ENCODE measurements at places on chromosomes 5 and 9. TPM values are rescaled to one million over a fixed set of nuclear protein-coding genes. Genes with fewer than 3 reads are reported as not detected.
A peak's percentile ranks its signal among the peaks of the same experiment; 100 is the strongest.

- DNase-seq = no peak
Measured at GRCh38 chr5:143051244-143052058, 281.3 kb downstream of the ARHGAP26 start.

Gene DBH
- polyA plus RNA-seq = 0.72 TPM

Gene IFT74
- polyA plus RNA-seq = 12.2 TPM

DNA sequence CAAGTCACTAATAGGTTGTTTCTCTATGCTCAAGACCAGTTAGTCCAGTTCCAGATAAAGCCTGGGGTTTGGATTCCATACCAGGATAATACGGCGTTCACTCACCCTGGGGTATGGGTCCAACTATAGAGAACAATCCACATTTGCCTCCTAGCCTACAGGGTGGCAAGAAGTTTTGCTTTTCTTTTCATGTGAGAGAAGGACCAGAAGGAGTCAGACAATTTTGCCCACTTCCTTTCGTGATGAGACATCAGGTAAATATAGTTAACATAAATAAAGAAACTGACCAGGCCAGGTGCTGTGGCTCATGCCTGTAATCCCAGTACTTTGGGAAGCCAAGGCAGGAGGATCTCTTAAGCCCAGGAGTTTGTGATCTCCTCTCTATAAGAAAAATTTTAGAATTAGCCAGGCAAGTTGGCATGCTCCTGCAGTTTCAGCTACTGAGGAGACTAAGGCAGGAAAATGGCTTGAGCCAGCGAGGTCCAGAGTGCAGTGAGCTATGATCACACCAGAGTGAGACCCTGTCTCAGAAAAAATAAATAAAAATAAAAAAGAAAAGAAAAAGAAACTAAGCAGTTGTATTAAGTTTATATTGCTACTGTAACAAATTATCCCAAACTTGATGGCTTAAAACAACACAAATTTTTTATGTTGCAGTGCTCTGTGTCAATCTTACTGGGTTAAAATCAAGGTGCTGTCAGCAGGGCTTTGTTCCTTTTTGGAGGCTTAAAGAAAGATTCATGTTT, 7.5 kb upstream of the REEP5 start:
- DNase-seq = no peak

Gene EGFLAM
- polyA plus RNA-seq = 46.6 TPM

DNA sequence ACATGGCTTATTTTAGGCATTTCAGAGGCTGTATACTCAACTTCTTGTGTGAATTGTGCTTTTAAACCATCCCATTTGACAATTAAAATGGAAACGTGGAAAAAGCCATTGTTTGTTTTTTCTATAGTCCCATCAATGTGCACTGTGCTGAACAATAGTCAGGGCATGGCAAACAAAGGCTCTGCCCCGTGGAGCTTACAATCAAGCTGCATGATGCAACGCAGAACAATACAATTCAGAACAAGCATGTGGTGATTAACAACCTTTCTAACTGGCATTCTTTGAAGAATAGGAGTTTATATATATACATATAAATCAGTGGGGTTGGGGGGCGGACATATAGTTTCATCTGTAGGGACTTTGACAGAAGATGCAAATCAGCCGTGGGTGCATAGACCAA, 2125.4 kb upstream of the WWC1 start:
- no peak for DNase-seq

Gene TRAF1
- polyA plus RNA-seq = 4.3 TPM

Gene FAM163B
- polyA plus RNA-seq = 0.16 TPM

DNA sequence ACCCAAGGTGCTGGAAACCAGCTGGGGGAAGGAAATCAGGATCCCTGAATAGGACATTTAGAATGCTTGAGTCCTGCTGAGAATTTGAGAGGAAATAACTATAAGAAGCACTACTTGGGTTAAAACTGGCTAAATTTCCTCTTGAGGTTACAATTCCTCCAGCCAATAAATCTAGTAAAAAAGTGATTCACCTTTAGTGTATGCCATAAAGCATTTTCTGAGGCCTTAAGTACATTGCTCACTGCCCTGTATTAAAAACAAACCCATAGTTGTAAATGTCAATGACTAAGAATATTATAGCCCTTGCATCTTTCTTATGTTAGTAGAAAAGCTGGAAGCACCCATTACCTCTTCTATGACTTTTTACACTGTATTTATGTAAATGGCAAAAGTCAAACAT, 634.7 kb upstream of the ARRDC3 start:
- no peak for DNase-seq

- DNase-seq = no peak
Measured at GRCh38 chr5:1669276-1670155, 130.1 kb downstream of the MRPL36 start.

Gene SPINK7
- 0.23 TPM for polyA plus RNA-seq

DNA sequence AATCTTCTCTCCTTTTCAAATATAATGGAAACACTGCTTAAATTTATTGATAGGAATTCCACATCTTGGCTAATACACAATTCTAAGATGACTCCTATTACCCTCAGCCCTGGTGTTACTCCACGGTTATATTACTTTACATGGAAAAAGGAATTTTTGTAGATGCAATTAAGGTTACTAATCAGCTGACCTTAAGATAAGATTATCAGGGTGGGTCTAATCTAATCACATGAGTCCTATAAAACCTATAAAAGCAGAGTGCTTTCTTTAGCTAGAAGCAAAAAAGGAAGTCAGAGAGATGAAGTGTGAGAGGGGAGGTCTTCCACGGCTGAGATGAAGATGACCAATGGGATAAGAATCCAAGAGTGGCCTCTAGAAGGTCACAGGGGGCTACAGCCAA, 268.6 kb downstream of the PDE4D start:
- no peak for DNase-seq

- no peak for DNase-seq
Measured at GRCh38 chr5:61333321-61333953, 1.4 kb downstream of the ZSWIM6 start.

DNA sequence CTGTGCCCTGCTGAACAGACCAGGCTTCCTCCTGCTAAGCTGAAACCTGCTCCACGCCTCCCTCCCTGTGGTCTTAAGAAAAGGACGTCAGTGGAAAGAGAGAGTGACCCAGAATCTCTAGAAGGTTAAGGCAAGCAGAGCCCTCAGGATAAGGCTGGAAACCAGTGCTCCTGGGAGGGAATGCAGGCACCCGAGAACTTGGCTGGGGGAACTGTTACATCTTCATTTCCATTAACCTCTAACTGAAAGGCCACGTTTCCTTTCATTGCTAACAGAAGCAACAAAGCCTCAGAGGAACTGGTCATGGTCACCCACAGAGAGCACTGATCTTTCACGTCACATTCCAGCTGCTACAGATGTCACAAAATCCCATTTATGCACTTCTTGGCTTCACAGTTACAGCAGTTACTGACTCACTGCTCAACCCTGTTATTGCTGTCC, 26.1 kb upstream of the AKNA start:
- DNase-seq = no peak

GRCh38 chr5:119269061-119269944, 86.5 kb upstream of the TNFAIP8 start:
- no peak for DNase-seq

DNA sequence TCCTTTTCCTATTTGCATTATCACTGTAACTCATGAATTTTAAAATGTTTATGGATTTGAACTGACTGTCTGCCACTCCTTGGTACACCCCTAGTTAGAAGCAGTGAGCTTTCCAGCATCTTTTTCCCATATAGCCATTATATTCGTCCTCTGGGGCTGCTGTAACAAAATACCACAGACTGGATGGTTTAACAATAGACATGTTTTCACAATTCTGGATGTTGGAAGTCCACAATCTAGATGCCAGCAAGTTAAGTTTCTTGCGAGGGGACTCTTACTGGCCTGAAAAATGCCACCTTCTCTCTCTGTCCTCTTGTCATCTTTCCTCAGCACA, 530.0 kb downstream of the SEMA5A start:
- DNase-seq = no peak

- no peak for DNase-seq
Measured at GRCh38 chr5:83220331-83220730, 143.0 kb downstream of the XRCC4 start.

DNA sequence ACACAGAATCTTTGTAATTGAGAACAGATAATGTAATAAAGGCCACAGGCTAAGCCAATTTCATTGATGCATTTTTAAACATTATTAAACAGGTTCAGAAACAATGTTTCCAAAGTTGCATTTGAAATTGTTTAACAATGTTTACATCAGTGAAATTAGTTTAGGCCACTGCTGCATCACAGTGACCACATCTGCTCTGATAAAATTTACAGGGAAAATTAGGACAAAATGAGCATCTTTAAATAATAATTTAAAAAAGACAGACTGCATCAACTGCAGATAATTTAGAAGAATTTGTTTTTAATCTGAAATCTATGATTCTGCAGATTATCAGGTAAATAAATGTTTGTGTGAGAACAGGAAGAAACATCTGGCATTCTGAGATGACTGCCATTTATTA, 420.4 kb downstream of the BNC2 start:
- DNase-seq = no peak

- no peak for DNase-seq
Measured at GRCh38 chr5:67047160-67047559, 149.4 kb downstream of the CD180 start.

DNA sequence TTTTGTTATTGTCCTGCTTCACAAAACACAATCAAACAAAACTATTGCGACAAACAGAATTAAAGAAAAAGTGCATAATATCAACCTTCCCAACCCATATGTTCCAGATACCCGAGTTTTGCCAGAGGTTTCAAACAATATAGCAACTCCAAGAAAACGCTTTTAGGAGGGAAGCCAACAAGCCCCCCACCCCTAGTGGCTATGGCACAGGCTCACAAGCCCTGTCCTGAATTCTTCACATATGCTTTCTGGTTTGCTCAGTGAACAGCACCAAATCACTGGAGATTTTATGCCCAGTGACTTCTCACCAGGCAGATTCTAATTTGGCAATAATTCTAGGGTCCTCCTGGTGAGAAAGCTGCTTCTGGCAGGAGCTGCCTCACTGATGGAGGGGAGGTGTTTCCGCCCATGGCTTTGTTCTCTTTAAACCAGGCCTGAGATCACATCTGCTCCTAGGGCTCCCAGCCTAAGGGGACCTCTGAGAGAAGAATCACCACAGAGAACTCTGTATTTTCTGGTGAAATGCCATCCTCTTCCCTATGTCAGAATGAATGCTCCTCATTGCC, 1982.4 kb downstream of the EFNA5 start:
- no peak for DNase-seq

DNA sequence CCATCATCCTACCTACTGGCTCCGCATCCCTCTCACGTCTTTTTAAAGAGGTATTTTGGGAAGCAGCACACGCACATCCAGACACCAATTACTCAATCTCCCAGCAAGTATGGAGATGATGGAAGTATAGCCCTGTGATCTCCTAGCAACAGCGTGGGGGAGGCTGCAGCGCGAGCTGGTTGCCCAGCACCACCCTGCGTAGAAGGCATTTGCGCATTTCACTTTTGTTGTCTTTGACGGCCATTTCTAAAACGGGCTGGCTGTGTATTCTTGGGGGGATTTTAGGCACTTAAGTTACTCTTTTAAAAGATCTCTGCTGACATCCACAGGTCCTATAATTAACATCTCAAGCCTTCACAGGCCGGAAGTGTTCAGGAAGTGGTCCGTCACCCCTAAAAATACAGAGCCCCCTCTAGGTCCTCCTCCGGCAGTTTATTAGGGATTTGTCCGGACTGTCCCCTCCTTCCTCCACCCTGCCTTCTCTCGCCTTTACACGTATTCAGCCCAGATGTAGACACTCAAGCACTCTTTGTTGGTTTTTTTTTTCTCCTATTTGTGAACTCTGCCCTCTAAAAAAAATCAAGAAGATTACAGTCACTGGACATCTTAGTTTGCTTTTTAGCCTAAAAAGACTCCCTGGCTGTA, 371.4 kb downstream of the NTRK2 start:
- no peak for DNase-seq

Gene DIMT1
- 22.6 TPM for polyA plus RNA-seq

DNA sequence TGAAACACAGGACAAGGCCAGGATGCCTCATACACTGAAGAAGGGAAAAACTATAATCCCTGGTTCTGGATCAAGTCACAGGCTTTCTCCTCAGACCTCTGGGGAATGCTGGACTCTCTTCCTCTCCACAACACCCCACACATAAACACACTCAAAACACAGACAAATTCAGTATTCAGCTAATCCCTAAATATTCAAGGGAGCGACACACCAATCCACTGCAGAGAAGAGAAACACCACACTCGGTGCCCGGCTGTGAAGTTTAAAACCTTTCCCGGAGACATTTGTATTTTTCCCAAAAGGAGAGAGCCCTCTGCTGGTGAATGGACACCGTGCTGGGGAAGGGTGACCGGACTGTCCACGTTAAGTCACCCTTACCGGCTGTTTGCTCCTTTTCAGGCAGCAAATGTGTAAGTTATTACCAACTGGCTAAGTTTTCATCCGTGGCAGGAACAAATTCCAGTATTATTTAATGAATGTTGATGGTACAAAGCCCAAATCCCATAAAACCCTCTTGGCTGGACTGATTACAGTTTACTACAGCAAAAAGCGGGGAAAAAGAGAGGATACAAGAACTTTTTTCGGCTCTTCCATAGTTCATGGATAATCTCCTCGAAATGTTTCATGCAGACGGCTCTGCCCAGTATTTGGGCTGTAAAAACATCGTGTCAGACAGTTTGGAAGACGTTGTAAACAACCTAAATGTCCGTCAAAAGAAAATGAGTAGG, 130.9 kb upstream of the SLC30A5 start:
- peak; percentile 49 for DNase-seq

DNA sequence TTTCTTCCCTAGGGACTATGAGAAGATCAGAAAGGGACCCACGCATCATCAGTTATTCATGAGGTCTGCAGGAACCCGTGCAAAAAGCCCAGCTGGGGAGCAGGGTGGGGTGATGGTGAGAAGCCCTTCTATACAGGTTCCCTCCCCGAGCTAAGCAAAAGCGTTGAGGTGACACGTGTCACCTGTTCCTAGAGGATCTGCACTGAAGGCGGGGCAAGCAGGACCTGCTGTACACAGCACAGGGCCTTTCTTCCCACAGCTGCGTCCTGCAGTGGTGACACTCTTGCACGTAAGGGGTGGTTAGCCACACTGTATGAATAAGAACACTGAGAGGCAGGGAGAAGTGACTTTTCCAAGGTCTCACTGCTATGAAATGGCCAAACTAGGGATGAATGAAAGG, 37.2 kb upstream of the SH3PXD2B start:
- no peak for DNase-seq

GRCh38 chr9:37998881-37999587, 70.0 kb downstream of the SHB start:
- no peak for DNase-seq

Gene MARCOL
- not detected for polyA plus RNA-seq

GRCh38 chr9:106897751-106898150, 34.8 kb downstream of the ZNF462 start:
- DNase-seq = no peak

GRCh38 chr5:59367791-59368394, 525.6 kb downstream of the PDE4D start:
- DNase-seq = peak; percentile 60

GRCh38 chr9:23826120-23826629, at the start of gene ELAVL2:
Gene ELAVL2, minus strand, starts transcription at chr9:23826240. Its CDS starts 64,006 bp downstream, at chr9:23762234.
- DNase-seq = peak; percentile 53

Gene ADAMTSL1
- 10.6 TPM for polyA plus RNA-seq

DNA sequence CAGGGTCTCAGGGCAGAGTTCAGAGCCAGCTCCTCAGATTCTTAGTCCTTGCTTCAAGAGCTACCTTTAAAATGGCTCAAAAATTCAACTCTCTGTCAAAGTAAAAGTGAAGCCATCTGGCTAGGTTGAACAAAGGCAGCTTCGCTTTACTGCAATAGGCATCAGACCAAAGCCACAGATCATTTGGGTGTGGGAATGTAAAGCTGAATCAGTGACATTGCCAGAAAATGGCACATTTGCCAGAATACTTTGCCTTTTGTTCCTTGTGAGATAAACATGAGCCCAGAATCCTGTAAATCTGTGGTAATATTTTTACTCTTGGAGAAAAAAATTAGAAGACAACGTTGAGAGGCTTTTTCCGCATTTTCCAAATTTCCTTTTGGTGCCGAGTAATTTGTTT, 210.5 kb downstream of the PALM2AKAP2 start:
- DNase-seq = no peak

Gene PHF24
- 0.09 TPM for polyA plus RNA-seq

Data from forelimb muscle (tissue), 1 donor.